ENCODE measurements at places on chromosomes 3 and 15.

- DNase-seq = no peak
These were observed 1130.0 kb downstream of the NAALADL2 start for GRCh38 chr3:175989161-175989560.

DNA sequence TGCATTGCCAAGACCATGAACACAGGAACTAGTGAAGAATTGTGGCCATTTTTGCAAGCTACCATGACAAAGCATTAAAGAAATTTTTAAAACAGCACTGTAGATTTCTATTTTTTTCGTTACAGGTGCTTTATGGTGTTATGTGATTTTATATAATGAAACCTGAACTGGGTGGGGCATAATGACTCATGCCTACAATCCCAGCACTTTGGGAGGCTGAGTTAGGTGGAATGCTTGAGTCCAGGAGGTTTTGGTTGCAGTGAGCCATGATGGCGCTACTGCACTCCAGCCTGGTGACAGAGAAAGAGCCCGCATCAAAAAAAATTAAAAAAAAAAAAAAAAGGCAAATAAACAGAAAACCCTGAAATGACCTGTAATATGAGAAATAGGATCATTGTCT is 846.7 kb downstream of the EPHA3 start:
- DNase-seq = no peak

DNA sequence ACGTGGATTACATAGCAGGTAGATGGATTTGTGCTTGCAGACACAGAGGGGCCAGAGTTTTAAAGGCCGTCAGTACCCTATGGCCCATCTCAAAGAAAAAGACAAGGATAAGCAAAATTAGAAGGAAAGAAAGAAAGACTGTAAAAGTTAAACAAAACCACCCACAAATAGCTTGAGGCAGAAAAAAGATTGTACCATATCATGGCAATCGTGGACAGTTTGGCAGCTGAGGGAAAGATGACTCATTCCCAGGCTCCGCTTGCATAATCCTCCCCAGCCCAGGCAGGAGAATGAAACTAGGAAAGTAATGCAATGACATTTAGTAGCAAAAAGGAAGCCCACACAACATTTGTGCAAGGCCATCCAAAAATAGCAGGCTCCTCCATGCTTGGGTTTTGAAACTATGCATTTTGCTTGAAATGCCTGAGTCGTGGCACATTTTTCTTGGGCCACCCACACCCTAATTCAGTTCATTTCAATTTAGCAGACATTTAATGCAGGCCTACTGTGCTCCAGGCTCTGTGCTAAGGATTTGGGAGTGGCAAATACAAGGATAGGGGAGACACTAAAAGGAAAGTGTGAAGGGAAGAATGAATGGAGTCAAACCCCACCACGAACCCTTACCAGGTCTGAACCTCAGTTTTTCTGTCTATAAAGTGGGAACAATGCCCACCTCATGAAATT is 40.9 kb upstream of the SMAD3 start:
- DNase-seq = peak; percentile 94

DNA sequence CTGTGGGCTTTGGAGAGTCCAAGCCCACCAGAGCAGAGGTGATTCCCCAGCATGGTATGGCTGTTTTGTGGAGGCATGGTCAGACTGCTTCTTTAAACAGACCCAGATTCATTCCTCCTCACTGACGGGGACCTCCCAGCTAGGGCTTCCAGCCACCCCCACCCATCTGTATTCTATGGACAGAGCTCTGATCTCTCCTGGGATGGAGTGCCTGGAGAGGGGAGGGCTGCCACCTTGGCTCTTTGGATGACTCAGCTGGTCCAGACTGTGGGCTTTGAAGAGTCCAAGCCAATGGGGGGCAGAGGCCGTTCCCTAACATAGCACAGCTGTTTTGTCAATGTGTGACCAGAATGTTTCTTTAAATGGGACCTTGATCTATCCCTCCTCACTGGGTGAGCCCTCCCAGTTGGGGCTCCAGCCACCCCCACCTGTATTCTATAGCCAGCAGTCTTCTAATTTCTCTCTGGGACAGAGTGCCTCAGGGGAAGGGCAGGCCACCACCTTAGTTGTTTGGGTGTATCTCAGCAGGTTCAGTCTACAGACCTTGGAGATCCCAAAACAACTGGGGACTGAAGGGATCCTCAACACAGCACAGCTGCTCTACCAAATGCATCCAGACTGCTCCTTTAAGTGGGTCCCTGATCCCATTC is 122.0 kb upstream of the OSTN start:
- no peak for DNase-seq

Data from AG09309 (cell line).